Stimulated activated CD4-positive, alpha-beta T cell treated with anti-CD3 and anti-CD28 coated beads, Interleukin-1b, Interleukin-23, amount 100 ng/mL, for 1 hour (primary cell): ENCODE measurements at places on chromosomes 16 and 17.

DNA sequence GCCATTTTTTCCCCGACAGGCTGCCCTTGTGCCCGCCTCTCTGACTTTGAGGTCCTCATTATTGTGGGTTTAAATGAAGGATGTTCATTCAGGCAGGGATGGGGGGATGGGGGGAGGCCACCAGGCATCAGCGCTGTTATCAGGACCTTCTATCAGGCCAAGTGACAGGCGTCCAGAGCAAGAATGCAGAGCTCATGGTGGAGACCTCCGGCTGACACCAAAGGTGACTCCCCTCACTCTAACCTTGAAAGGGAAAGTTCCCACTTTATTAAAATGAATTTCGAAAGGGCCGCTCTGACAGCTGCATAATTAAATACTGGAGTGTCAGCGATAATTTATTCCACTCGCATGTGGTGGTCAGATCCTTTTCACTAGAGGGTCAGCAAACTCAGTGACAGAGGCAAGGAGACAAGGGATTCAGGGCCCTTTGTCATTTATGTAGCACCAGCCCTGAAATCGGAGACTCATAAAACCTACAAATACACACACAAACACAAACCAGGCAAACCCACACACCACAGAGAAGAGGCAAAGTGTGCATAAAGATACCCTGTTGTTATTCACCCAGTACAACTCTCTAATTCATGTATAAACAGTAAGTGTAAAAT, 436.0 kb downstream of the MAF start:
- DNase-seq, result no peak

DNA sequence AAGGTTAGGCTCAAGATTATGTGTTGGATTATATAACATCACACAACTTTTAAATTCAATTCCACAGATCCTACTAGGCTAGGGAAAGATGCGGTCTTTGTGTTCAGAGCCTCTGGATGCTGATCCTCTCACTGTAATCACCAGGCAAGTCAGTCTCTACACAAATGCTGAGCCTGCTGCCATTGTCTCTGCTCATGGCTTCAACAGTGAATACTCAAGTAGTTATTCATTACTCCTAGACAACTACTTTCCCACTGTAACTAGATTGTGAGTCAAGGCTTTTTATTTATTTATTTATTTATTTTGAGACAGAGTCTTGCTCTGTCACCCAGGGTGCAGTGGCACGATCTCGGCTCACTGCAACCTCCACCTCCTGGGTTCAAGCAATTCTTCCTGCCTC, 15.8 kb upstream of the NDUFAB1 start:
- DNase-seq, result no peak

DNA sequence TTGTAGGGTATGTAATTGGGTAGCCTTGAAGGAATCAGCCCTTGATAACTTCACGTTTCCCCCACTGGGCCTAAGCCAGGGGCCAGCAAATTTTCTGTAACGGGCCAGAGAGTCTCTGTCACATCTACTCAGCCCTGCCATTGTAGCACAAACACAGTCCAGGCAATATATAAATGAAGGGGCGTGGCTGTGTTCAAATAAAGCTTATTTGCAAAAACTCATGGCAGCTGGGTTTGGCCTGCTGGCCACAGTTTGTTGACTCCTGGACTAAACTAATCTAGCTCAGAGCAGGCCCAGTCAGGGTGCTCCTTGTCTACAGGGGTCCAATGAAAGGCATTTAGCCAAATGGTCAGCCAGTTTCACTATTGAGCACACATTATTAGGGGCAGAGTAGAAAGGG, 141.6 kb downstream of the CCDC182 start:
- DNase-seq, result no peak

DNA sequence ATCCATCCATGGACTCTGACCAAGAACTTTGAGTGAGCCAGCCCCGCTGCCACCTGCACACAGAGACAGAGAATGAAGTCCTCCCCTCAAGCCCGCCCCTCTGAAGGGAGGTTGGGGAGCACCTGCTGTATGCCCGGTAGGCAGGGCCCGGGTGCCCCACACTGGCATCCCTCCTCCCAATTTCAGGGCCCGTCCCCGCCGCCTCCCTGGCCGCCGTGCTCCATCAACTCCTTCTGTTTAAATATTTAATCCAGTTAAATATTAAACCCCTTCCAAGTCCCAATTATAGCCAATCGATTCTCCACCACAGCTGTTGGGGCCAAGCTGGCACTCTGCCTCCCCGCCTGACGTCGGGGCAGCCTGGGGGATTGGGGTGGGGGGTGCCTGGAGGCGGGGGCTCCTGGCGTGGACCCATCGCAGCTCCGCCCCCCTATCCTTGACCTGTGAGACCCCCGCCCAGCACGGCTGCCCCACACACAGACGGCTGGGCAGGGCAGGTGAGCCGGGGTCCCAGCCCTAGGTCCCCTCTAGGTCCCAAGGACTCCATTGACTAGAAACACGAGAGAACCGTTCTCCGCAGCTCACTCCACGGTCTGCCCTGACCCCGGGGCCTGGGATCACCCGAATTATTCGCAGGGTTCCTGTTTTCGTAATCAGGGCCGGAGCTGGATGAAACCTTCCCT, 18.0 kb upstream of the CACNA1H start:
- no peak for DNase-seq

DNA sequence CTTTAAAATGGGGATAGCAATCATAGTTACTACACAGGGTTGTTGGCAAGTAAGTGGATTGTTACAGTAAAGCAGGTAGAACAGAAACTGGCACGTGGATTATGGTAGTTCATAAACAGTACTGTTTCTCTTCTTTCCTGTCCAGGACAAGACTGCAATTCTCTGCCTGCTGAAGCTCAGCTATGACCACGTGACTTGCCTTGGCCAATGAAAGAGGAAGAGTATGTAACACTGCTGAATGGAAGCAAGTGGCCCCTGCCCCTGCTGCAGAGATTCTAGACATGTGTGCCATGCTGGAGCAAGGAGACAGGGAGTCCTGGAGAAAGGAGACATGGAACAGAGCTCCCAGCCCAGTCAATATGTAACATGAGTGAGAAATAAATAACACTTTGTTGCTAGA, 66.6 kb upstream of the TOX3 start:
- no peak for DNase-seq

- no peak for DNase-seq
These were observed 56.1 kb downstream of the B9D1 start for GRCh38 chr17:19306160-19307111.

DNA sequence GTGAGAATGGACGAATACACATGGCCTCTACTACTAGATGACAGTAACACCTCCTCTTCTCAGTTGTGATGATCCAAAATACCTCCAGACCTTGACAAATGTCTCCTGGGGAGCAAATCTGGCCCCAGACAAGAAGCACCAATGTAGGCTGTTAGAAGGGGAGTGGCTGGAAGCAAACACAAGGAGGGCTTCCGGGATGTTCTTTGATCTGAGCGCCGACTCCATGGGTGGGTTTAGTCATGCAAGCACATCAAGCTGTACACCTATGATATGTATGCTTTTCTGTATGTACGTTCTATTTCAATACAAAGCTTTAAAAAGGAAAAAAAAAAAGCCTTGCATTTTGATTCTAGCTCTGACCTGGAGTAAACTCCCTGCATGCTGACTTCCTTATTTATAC, 61.4 kb downstream of the ARHGAP17 start:
- DNase-seq, result no peak
